ENCODE measurements at places on chromosomes 3 and 15.

- no peak for DNase-seq
These were observed 199.7 kb upstream of the LRTM1 start for GRCh38 chr3:55127565-55127964.

DNA sequence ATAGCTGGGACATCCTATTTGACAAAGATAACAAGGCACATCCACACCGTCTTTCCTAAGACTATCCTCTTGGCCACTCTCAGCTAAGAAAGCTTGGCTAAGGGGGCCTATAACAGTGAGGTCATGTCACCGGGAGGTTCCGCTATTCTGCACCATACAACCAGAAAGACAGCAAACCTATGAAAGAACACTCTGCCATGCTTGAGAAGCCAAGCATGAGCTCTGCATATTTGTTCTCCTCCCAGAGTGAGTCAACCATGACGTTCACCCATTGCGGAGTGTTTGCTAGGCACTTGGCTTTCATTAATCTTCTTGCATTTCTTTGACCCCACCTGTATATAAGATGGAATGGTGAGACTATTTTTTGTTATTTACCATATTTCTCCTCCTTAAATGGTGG is 141.2 kb downstream of the GMNC start:
- DNase-seq, result no peak

- no peak for DNase-seq
These were observed 1.5 kb upstream of the OR4F15 start for GRCh38 chr15:101810456-101810855.

- no peak for DNase-seq
These were observed 15.5 kb upstream of the ZBED2 start for GRCh38 chr3:111610612-111611054.

DNA sequence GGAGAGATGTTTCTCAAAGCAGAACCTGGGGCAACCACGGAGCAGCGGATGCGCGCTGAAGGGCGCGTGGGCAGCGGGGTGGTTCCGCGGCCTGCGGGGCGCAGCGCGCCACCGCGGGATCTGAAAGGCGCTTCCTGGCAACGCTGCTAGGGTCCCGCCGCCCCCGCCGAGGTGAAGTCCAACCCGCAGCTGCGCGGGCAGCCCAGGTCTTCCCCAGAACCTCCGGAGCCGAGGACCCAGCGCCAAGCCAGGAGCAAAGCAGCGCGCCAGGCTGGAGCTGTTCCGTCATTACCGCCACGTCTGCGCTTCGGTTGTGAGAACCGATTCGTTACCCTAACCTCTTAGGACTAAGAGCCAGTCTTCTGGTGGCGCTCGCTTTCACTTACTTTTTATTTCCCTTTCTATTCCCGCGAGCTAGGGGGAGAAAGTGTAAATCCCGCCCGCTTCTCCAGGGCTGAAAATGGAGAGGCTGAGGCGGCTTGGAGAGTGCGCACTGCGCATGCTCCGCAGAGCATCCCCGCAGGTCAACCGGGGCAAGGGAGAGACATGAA is 3.2 kb upstream of the GABRG3 start:
- no peak for DNase-seq

- no peak for DNase-seq
These were observed 4.2 kb downstream of the LMAN1L start for GRCh38 chr15:74816624-74817369.

DNA sequence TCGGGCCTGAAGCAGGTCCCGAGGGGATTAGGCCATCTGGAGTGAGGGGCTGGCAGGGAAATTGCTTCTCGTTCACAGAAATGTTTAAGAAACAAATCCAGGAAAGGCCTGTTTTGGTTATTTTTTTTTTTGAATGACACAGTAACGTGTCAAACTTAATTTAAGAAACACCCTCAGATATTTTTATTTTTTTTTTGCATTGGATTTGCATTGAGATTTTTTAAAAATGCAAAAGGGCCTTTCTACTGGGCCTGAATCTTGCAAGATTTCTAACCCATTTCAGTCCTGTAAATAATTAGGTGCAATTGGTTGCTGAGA is 25.0 kb upstream of the KLF13 start:
- no peak for DNase-seq

GRCh38 chr3:187628169-187628568 is 42.0 kb downstream of the SST start:
- no peak for DNase-seq

GRCh38 chr3:107132674-107133073 is 244.6 kb upstream of the CCDC54 start:
- DNase-seq, result no peak

- no peak for DNase-seq
These were observed 67.2 kb downstream of the EIF4E3 start for GRCh38 chr3:71657831-71658530.

DNA sequence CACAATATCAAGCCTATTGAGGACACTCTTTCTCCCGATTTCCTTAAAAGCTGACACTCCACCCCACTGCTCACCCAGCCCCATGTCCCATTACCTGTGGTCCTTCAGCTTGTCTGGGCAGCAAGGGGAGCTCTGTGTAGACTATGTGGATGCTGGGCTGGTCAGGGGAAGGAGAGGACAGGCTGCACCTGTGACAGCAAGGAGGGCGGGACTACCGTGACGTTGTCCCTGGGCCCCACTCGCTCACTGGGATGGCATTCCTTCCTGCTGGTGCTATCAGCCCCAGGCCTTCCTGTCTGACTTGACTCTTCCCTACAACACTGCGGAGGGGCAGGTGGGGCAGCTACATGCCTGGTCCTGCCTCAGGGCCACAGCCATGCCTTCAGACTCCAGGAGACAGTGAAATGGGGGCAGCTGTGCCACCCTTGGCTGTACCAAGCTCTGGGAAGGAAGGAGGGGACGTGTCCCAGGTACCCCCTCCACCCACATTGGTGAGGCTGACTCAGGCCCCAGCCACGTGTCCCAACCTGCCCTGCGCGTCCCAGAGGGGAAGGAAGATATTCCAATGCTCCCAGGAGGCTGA is at the start of gene TMEM40:
TSS of gene TMEM40 (minus strand) at position 163 of the 583 bp plus-strand sequence. CDS start 9,427 bp downstream, outside the sequence.
- no peak for DNase-seq

DNA sequence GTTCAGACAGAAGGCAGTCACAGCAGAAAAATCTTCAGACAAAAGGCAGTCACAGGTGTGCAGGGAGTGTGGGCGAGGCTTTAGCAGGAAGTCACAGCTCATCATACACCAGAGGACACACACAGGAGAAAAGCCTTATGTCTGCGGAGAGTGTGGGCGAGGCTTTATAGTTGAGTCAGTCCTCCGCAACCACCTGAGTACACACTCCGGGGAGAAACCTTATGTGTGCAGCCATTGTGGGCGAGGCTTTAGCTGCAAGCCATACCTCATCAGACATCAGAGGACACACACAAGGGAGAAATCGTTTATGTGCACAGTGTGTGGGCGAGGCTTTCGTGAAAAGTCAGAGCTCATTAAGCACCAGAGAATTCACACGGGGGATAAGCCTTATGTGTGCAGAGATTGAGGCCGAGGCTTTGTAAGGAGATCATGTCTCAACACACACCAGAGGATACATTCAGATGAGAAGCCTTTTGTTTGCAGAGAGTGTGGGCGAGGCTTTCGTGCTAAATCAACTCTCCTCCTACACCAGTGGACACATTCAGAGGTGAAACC is 27.6 kb downstream of the ZNF589 start:
- no peak for DNase-seq

DNA sequence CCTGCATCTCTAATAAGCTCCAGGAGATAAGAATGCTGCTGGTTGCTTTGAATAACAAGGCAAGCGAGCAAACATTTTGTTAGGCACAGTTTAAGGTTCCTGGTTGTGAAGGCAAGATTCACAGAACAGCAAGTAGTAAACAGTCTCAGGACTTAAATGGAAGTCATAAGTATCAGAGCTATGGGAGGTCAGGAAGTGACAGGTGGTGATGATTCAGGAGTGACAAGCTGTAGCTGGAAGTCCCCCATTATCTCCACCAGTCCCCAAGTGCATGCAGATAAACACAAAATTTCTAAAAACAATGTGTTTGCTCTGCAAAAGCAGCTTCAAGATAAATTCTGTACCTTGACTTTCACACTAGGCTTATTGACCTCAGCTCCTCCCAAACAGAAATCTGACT is 3.3 kb downstream of the FETUB start:
- DNase-seq, result no peak

DNA sequence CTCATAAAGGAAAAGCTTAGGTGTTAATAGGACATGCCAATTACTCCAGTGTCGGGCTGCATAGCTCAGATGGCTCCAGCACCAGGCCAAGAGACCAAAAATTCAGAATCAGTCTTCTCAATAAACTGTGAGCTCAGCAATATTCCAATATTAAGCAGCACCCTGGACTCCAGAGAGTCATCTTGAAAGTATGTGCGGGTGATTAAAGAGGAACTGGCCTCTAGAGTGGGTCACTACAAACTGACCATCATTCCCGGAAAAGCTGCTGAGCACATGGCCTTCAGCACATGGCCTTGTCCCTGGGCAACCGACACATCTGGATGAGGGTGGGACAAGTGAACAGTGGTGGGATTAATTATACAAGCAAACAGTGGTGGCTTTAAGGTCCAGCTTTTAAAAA is 59.0 kb downstream of the MAGI1 start:
- DNase-seq, result no peak

DNA sequence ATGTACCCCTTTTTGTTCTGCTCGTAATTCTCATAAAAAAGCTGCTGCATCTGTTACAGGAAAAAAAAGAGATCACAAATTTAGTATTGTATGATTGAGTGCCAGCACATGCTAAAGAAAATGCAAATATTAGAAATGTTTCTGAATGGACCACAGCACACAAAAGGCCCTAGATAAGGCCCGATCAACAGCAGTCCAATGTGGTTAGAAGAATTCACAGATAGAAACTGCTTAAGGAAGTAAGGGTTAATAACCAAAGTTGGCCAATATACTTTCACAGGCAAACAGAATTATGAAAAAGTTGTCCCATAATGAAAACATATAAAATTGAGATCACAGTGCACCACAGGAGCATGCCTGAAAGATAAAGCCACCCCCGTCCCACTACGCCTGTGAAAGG is 72.9 kb downstream of the CHSY1 start:
- DNase-seq, result no peak

DNA sequence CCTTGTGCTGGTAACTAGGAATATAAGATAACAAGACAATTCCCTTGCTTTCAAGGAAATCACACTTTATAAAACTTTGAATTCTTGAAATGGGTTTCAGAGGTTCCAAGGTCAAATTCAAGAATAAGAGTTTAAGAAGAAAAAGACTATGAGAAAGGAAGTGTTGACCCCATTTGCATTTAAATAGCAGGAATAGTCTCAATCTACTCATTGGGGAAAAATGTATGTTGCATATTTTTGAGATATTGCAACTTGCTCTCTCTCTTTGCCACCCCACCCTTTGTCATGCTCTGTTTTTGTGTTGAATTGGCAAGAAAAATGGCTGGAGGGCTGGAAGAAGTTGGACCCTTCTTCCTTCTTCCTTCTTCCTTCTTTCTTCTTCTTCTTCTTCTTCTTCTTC is 699.2 kb downstream of the TUSC7 start:
- DNase-seq, result no peak

DNA sequence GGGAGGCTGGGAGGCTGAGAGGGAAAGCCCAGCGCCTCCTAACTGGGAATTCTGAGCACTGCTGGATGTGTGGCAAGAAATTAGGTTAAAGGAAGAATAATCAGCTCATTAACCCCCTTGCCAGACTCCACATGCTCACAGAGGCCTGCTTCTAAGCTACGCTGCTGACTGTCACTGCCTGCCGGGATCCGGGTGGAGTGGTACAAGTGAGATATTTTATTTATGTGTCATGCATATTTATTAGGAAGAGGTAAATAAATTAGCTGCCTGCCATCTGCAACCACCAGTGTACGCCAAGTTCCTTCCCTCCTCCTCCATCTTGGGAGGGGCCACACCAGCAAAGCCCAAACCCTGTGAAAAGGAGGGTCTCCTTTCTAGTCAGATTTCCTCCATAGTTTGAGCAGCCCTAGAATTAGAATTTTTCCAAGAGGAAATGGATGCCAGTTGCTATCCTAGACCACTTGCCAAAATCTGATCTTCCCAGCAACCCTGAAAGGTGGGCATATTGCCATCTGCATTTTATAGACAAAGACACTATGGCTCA is 43.5 kb upstream of the GRIP2 start:
- DNase-seq, result no peak

GRCh38 chr15:80615783-80616391 is 79.2 kb upstream of the ABHD17C start:
- DNase-seq, result peak; percentile 42

DNA sequence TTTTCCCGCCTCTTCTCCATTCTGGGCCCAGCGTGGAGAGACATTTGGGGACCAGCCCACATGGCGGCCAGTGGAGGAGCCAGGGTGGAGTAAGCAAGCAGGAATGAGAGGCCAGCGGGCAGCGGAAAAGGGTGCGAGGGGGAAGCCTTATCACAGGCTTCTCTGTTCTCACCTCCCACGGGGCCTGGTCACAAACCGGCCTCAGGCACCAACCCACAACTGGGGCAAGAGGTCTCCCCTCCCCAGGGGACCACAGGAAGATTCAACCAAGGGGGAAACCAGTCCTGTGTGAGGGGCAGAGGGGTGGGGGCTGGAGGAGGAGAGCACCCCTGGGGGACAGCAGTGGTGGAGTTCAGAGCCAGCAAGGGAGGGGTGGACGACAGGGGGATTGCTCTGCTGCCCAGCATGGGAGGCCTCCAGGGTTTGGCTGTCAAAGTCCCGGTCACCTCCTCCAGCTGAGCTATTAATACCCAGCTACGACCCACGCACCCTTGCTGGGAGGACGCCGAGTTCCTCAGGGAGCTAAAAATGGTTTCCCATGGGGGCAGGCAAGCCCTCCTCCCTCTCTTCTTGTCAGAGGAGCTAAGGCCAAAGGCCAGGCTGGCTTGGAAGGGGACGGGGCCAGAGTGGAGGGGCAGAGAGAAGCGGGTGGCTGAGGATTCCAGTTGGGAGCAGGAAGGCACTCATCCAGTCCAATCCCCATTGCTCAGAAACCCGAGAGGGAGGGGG is 23.8 kb upstream of the RPL29 start:
- DNase-seq, result no peak

- DNase-seq, result no peak
These were observed 50.0 kb downstream of the SELENOT start for GRCh38 chr3:150653110-150653561.

DNA sequence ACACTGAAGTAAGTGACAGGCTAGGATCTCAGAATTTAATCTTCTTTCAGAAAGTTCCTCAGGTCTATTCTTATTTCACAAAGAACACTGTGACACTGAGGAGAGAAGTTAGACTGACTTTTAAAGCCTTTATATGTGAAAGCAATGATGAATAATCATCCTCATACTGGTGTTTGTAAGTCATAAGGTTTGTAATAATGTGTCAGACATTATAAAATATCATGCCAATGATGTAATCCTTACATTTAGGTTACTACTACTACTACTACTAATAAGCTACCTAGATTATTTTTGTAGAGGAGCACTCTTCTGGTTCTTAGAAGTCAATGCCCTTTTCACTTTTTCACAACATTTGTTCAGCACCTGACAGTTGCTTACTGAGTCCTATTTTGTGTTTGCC is 33.4 kb downstream of the FANCD2OS start:
- DNase-seq, result no peak

GRCh38 chr3:129934234-129935123 is 40.0 kb upstream of the TRH start:
- DNase-seq, result peak; percentile 60

GRCh38 chr15:82643992-82644391 is 3.2 kb downstream of the CPEB1 start:
- DNase-seq, result no peak

GRCh38 chr3:32603064-32603463 is 32.4 kb upstream of the DYNC1LI1 start:
- DNase-seq, result no peak

GRCh38 chr15:77266708-77267386 is 153.1 kb downstream of the PEAK1 start:
- DNase-seq, result no peak
